ENCODE measurements at places on chromosomes 6 and 20.

DNA sequence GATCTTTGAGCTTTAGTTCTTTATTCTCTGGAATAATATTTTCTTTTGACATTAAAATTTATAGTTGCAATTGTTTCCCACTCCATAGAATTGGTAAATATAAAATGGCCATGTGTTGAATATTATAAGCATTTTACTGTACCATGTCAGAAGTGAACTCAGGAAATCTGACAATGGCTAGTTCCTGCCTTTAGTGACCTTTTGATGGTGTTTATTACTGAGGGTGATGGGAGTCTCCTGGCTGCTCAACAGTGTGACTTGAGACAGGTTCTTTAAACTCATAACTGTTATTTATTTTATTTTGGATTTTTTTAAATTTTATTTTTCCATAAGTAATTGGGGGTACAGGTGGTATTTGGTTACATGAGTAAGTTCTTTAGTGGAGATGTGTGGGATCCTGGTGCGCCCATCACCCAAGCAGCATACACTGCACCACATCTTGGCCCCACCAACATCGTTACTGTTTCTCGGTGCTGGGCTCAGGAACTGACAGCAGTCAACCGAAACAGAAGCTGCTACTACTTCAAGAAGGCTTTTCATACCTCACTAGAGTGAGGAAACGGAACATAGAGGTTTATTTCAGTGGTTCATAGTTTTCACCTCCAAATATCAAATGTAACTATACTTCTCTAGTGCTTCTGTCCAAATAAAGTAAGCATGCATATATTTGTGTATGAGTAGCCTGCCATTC lies 90.4 kb downstream of the PLEKHG1 start:
- H3K36me3 ChIP-seq: no peaks in the 10 kb centered on the region
- H3K4me3 ChIP-seq: no peak overlapping the region
- no peak for DNase-seq
- H3K27me3 ChIP-seq: no peaks in the 10 kb centered on the region
- no peak overlapping the region for H3K27ac ChIP-seq
- no peaks in the 10 kb centered on the region for H3K4me1 ChIP-seq

- H3K4me3 ChIP-seq: no peak overlapping the region
- H3K27ac ChIP-seq: no peak overlapping the region
- peaks cover 17% of the 10 kb centered on the region for H3K36me3 ChIP-seq
- no peaks in the 10 kb centered on the region for H3K4me1 ChIP-seq
- no peaks in the 10 kb centered on the region for H3K27me3 ChIP-seq
These were observed 169.4 kb downstream of the CDK19 start for GRCh38 chr6:110645685-110646418.

GRCh38 chr6:143559051-143559660 lies 47.6 kb upstream of the FUCA2 start:
- H3K27ac ChIP-seq: no peak overlapping the region
- no peaks in the 10 kb centered on the region for H3K4me1 ChIP-seq
- H3K4me3 ChIP-seq: no peak overlapping the region

GRCh38 chr20:53336892-53337291 lies 256.7 kb downstream of the ZNF217 start:
- no peaks in the 10 kb centered on the region for H3K36me3 ChIP-seq
- H3K4me3 ChIP-seq: no peak overlapping the region
- no peaks in the 10 kb centered on the region for H3K4me1 ChIP-seq
- peaks cover 13% of the 10 kb centered on the region for H3K27me3 ChIP-seq
- H3K27ac ChIP-seq: no peak overlapping the region

GRCh38 chr20:38392356-38392755 lies 42.8 kb downstream of the SNHG17 start:
- no peaks in the 10 kb centered on the region for H3K4me1 ChIP-seq
- no peak overlapping the region for H3K4me3 ChIP-seq
- DNase-seq: no peak
- no peaks in the 10 kb centered on the region for H3K36me3 ChIP-seq

All from DND-41 (cell line).